Epithelial cell of prostate (primary cell): ENCODE measurements at places on chromosomes 3 and 15.

DNA sequence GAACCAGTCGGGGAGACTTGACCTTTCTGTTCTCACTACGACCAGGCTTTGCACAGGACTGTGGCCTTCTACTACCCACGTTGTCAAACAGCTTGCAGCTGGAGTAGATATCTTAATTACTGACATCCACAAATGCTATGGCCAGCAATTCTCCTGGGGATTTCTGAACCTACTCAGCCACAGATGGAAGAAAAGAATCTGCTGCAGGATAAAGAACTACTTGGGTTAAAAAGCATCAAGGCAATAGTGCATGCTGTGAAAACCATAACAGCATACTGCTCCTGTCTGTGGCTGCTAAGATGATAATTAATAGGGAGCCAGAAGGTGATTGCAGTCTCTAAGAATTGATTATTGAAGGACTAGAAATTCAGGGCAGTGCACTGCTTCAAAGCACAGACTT lies 859.2 kb upstream of the SEMA6D start:
- no peak for DNase-seq

DNA sequence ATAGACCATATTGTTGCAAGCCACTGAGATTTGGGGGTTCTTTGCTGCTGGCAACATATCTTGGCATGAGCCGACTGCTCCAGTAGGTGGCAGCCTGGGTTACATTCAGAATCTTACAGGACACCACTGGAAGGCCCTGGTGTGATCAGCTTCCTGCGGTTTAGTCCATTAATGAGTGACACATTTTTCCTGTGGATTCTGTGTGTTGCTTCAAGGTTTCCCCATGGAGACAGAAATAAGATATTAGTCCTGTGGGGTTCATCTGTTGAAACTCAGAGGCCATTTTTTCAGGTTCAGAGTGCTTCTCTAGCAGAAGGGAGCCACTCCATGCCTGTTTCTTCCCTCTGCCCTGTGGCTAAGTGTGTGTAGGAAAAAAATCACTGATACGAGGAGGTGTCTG lies 116.2 kb downstream of the MFSD1 start:
- no peak for DNase-seq

DNA sequence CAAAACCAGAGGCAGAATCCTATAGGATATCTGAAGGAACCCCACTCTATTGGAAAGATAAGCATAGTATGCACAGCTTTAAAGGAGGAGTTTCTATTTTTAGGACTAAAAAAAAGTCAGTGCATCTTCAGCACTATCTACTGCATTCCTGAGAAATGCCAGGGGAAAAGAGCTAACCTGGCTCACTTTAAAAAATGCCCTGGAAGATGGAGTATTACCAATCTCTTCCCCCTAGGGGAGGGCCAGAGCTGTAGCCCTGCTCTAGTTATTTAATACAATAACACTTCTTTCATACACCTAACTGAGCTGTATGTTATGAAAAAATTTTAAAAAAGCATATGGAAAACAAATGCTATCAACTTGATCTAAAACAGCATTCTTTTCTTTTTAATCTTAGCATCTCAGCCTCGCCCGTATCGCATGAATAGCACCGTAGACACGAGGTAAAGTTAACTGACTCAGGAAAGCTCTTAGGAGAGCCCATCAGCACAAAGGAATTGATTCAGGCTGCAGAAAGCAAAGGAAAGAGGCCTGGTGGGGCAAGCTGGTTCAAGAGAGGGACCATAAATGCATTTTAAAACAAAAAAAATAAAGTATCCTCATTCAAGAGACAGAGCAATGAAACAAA lies 50.2 kb downstream of the TGM4 start:
- DNase-seq, result no peak

DNA sequence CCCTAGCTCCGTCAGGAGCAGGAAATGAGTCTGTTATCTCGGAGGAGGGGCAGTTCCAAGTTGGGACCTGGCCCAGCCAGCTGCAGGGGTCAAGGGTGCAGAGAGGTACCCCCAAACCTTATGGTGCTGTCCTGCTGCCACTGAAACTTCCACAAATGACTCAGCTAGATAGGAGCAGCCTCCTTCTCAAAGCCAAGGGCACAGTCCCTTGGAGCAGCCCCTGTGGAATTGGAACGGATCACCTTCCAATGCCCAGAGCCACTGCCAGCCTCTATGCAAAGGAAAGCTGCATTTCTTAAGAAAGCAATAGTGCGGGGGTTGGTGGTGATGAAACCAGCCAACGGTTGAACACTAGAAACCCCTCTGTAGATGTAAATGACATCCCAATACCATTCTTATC lies 19.6 kb upstream of the LRRK1 start:
- DNase-seq, result no peak

- no peak for DNase-seq
Observed at GRCh38 chr3:197775317-197775716, 15.7 kb upstream of the LRCH3 start.

DNA sequence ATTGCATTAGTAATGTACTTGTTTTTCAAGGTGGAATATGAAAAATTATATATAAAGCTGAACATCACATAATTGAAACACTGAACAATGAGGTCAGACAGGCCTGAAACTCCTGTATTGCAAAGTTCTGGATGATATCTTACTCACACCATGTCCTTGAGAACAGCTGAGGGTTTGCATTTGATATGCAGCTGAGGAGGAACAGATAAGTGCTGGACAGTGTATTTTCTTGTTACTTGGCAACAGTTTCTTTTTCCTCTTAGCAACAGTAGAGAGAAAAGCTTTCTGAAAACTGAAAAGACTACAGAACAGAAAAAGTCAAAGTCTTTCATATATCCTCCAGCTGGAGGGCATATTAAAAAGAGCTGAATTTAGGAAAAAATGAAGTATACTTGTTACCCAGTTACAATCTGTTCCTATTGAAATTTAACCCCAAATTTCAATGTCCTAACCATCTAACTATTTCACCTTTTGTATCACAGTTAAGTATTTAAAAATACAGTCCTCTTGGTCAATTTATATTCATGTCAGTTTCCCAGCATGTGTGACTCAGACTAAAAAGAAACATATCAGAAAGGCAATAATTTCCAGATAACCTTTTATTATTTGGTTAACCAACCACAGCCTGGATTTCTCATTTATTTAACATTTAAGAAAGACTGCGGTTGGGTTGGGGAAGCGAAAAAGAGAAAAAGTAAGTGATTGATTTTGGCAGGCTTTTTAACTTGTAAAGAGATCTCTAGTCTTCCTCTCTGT lies 733.0 kb upstream of the DPPA4 start:
- no peak for DNase-seq

DNA sequence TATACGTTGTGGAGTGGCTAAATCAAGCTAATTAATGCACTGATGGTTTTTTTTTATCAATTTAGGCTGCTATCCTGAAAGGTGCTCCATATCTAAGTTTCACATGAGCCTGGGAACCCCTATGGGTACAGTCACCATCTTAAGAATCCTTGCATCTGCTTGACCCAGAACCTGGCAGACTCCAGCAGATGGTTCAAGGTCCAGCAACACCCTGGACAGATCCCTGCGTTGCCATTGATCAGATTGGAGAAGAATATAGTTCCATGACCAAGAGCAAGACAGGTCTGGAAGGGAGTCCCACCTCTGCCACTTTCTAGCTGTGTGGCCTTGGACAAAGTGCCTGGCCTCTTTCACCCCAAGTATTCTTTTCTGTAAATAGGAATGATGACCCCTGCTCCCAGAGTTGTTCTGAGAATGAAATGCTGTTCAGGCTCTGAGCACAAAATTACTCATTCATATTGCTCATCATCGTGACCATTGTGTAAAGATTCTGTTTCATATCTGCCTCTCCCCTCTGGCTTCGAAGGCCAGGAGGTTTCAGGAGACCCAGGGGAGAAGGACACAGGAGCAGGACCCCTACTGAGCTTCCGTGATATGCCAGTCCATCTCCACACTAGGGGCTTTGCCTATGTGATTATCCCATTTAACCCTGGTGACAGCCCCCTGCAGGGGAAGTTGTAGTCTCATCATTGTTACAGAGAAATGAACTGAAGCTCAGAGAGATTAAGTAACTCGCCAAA lies 30.0 kb upstream of the TSEN2 start:
- DNase-seq, result no peak

DNA sequence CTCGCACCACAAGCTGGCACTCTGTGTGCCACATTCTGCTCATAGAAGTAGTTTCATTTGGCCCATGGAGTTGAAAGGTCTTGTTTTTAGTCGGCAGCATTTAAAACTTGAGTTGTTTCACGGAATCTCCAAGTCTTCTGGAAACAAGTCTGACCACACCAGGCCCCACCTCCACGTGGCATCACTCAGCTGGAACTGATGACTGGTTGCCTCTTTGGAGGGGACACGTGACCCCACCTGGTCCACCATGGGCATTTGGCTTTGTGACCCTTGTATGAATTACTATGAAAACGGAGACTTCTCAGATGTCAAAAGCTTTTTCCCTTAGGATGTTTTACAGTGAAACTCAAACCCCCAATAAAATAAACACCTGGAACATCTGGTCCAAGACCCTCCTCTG lies 74.9 kb downstream of the NTRK3 start:
- no peak for DNase-seq

DNA sequence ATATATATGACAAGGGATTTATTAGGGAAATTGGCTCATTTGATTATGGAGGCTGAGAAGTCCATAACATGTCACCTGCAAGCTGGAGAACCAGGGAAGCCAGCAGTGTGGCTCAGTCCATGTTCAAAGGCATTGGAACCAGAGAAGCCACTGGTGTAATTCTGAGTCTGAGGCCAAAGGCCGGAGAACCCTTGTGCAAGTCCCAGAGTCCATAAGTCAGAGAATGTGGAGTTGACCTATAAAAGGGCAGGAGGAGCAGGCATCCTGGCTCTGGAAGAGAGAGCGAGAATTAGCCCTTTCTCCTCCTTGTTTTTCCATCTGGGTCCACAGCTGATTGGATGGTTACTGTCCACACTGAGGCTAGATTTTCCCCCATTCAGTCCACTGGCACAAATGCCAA lies 319.8 kb downstream of the IGSF11 start:
- DNase-seq, result no peak

- no peak for DNase-seq
Observed at GRCh38 chr15:40995656-40996055, 42.4 kb downstream of the CHAC1 start.

DNA sequence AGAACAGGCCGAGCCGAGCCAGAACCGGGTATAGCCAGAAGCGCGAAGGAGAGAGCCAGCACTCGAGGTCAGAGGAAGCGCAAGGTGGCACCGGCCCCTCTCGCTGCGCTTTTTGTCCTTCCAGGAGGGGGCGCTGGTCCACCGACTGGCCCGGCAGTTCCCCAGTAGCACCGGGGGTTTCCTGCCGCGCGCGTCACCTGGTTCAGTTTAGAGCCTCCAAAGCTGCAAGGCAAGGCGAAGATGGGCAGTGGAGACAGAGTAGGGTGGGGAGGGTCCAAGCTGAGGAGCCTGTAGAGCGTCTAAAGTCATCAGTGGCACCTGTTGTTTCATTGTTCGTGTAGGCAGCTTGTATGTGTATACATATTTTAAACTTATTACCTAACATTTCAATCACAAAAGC lies 7.6 kb upstream of the NR2E3 start:
- DNase-seq, result no peak

DNA sequence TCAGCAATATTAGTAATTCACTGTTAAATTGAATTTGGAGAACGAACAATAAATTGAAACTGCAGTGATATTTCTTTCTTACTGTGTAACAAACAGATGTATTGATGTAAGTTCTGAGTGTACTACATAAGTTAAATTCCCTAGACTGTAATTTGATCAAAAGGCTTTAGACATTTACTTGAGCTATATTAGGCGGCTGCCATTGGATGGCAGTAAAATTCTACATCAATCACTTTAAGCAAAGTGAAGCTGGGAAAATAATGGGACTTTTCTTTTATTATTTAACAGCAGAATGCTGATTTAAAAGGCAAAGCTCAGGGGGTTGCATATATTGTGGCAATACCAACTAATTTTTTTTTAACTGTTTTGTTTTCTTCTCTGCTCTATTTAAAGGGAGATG lies 212.6 kb upstream of the PLSCR5 start:
- DNase-seq, result no peak

- DNase-seq, result no peak
Observed at GRCh38 chr3:130849091-130849552, 44.8 kb upstream of the ATP2C1 start.

DNA sequence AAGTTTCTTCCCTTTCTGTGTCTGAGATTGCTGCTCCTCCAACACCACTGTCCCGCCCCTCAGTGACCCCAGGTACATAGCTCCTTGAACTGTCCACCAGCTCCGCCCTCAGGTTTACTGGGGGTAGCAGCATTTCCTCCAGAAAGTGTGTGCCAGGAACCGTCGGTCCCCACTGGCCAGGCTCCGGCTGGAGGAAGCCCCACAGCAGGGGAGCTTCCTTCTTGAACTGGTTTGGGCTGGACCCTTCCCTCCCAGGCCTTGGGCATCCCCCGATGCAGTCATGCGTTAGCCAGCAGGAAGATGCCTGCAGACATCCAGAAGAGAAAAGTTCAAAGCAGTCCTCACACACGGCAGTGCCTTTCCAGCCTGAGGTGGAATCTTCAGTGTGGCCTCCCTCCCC lies 19.7 kb downstream of the PAK6 start:
- no peak for DNase-seq

GRCh38 chr3:40185029-40185695 lies 124.3 kb upstream of the EIF1B start:
- no peak for DNase-seq

DNA sequence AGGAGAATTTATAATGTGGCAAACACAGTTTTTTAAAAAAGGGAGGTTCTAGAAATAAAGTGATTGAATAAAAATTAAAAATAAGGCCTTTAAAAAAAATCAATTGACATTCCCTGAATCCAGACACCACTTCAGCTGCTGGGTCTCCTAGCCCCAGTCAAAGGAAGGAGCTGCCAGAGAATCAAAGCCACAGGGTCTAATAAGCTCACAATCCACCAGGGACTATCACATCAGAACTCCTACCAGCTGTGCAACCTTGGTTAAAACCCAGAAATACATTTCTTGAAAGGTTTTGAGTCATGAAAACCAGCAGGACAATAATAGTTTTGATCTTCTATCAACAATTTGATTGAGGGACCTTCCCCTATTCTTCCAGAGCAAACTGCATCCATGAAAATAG lies 134.5 kb downstream of the MECOM start:
- no peak for DNase-seq

GRCh38 chr3:72298201-72299152 lies 513.5 kb upstream of the PROK2 start:
- DNase-seq, result no peak

GRCh38 chr15:93212578-93212977 lies 123.6 kb upstream of the RGMA start:
- DNase-seq, result no peak

DNA sequence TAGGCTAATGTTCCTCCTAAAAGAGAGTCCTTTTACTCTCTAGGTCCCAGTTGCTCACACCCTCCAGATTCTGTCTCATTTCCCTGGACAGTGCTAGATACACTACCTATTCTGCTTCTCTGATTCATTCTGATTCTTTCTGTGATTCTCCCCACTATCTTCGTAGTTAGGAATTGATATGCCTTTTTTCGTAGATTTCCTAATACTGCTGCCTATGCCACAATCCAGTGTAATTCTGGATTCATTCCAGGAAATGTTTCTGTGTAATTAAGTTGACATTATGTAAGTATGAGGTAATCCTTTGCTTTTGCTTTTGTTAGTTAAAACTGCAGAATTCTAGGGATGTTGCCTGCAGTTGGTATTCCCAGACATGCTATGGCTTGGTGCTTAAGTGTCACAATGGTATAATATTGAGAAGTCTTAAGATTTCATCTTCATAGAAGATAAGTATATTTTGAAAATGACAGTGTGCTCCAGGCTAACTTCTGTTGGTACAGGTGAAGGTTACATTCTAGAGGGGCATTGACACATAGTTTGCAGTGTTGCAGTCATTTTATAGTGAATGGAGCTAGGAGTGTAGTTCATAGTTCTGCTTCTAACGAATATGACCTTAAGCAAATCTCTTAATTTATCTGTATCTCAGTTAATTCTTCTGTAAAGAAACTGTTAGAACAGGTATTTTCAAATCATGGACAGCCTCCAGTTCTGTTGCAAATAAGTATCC lies 54.3 kb downstream of the RIOX2 start:
- DNase-seq, result no peak
